ENCODE measurements at places on chromosomes 7 and 10.

DNA sequence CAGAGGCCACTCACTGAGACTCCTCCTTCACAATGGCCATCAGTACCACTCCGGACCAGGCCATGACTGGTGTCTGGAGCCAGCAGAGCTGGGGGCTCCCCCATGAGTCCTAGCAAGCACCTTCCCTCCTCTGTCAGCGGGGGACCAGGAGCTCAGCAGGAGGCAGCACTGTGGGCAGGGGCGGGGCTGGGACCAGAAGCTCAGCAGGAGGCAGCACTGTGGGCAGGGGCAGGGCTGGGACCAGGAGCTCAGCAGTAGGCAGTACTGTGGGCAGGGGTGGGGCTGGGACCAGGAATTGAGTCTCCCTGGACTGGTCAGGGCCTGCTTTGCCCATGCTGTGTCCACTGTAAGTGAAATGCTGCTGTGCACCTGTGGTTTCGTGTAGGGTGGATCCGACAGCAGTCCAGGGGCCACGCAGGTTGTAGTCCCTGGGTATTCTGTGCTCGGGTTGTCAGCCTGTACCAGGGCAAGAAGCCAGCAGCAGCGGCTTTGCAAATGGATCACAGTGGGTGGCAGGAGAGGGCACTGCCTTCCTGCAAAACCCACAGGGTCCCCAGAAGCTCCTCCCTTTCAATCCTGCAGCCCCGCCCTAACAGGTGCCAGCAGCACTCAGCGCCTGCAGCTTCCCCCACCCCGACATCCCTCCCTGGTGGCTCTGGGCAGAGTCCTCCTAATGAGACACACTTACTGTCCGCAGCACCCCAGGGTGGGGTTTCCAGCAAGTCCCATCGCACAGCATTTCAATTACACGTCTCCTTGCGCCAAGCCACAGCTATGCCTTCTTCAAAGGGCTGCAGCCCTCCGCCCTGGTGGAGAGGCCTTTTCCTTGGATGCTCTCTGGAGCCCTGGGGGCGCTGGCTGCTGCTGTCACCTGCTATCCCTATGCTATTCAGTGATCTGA is 220.5 kb downstream of the TCERG1L start:
- DNase-seq, result no peak

- DNase-seq, result no peak
Measured at GRCh38 chr7:94687076-94687475, 31.1 kb upstream of the SGCE start.

DNA sequence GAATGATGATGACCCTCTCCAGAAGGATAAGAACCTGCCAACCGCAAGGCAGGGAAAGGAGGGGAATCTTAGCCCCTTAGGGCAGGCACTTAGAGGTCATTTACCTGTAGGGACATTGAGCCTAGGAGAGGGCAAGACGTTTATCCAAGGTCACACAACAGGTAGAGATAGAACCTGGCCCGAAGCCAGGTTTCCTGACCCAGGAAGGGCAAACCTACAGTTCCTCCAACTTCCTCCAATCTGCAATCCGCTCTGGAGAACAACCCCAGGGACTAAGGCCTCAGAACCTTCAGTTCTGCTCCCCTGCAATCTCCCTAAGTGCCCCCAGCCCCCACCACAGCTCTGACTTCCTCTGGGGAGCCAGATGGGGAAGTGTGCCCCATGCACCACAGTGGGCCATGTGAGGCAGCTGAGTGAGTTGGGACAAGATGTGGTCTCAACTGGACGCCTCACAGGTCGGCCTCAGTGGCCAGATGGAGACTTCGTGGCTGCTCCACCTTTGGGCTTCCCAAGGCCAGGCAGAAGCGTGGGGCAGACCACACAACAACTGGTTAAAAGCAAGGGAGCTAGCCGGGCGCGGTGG is 1.4 kb upstream of the PSAP start:
- no peak for DNase-seq

DNA sequence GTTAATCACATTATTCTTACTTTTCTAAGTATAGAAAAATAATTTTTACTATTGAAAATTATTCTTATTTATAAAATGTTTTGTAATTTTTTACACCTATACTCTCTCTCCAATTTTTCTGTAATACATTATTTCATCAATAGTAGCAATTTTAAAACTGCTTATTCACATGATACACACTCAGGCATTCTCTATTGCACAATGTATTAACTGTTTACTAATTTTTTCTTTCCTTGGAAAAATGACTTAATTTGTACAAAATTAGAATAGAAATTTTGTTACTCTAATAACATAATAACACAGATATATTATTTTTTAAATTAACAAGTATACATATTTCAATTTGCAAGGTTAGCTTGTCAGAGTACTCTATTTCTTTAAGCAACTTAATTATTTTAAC is 92.9 kb upstream of the PRKG1 start:
- no peak for DNase-seq

DNA sequence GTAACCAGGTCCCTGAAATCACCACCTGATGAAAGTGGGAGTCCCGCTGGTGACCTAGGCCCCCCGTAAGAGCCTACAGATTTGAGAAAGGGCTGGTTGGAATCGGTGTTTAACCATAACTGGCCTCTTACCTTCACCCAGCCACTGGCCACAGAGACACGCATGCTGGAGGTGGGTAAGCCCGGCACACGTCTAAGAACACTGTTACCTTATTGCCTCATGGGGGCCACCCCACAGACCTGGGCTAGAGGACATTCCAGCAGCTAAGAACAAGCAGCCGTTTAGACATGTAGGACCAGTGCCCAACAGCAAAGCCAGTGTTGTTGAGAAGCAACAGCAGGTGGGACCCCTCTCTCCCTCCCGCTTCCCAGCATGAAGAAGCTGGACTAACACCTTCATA is 2.5 kb upstream of the GDF2 start:
- no peak for DNase-seq

DNA sequence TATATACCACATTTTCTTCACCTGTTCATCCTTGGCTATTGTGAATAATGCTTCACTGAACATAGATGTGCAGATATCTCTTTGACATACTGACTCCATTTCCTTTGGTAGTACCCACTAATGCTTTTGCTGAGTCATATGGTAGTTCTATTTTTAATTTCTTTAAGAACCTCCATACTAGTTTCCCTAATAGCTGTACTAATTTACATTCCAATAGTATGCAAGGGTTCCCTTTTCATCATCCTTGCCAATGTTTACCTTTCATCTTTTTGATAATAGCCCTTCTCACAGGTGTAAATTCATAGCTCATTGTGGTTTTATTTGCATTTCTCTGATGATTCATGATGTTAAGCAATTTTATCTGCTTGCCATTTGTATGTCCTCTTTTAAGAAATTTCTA is 159.9 kb downstream of the CALCR start:
- DNase-seq, result no peak

DNA sequence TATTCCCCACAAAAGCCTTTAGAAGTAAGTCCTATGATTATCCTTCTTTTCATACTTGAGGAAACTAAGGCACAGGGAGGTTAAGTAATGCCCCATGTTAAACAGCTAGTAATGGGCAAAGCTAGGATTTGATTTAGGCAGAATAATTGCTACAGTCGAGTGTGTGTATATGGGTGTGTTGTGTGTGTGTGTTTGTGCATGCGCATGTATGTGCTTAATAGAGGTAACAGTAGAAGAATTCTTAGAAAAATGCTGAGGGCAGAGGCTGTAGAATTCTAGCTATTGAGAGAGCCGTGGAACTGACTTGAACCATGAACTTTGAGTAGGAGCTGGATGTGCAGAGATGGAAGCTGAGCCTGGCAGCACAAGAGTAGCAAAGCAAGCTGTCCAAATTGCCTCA is 131.3 kb upstream of the WNT16 start:
- DNase-seq, result no peak

GRCh38 chr10:78563314-78563713 is 505.5 kb upstream of the ZMIZ1 start:
- no peak for DNase-seq

- DNase-seq, result no peak
Measured at GRCh38 chr10:123847686-123848432, 43.7 kb downstream of the CPXM2 start.

DNA sequence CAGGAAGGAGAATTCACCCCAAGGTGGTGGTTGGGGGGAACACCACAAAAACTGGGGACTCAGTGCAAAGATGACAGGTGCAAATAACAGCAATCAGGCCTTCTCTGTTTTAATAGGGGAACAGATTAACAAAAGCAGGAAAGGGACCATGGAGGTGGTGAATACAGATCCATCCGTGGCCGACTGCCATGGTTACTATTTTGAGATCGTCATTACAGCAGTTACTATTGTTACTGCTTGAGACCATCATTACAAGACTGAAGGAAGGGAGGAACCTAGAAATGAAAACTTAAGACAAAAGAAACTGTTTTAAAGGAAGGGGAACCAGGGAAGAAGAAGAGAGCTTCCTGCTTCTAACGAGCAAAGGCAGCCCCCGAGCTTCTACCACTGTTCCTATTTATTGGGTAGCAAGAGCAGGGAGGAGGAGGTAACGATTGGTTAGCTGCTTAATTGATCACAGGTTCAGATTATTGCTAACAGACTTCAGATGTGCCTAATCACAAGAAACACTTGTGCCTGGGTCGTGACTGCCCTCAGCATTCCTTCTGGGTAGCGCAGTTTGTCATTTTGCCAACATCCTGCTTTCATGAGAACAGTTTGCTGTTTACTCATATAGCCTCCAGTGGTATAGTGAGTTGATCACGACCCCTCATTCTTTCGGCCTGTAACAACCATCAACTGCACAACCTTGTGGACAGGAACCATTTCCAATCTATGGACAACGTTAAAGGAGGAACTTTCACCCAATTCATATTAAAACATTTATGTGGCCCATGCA is 216.3 kb downstream of the CHCHD3 start:
- no peak for DNase-seq

DNA sequence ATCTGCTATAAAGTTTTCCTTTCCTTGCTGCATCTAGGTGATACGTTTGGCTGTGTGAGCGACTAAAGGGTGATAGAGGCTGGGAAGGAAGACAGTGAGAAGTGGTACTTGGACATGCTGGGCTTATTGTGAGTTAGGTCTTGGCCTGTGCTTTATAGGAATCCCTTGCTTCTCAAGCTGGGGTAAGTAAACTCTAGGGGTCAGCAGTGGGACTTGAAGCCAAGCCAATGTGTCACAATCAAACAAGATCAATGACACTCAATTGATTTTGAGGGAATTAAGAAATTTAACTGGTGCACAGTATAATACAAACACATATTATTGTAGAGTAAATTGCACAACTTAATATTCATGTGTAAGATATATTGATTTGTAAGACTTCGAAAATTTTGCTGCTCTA is 155.8 kb upstream of the AOAH start:
- DNase-seq, result no peak

GRCh38 chr10:43249962-43250614 is 16.8 kb downstream of the RASGEF1A start:
- DNase-seq, result no peak

DNA sequence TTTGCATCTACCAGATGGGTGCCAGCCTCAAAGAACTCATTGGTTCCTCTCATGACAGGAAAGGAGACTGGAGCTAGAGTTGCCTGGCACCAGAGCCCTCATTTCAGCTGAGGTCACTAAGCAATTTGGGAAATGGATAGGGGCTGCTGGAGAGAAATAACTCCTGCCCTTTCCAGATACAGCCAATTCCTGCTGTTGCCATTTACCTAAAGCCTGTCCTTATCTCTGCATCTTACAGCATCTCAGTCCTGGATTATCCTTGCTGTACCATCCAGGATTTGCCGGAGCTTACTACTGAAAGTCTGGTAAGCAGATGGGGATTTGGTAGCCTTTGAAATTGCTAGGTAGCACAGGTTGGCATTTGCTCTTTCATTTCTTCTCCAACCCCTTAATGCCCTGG is 31.9 kb upstream of the SMKR1 start:
- DNase-seq, result no peak
